ENCODE measurements at places on chromosomes 1 and 21.

DNA sequence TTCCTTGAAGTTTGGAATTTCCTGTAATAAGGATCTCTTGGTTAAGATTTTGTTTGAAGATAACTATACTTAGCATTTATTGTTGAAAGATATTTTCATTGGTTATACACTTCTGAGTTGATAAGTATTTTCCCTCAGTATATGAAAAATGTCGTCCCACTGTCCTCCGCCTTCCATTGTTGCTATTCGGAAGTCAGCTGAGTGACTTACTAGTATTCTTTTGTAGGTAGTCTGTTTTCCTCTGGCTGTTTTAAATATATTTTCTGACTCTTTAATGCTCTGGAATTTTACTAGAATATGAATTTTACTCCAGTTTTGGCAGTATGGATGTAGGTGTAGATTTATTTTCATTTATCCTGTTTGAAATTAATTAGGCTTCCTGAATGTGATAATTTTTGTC, 498.7 kb upstream of the NFIA start:
- DNase-seq = no peak

- no peak for DNase-seq
Measured at GRCh38 chr1:232704694-232705680, 75.1 kb upstream of the SIPA1L2 start.

DNA sequence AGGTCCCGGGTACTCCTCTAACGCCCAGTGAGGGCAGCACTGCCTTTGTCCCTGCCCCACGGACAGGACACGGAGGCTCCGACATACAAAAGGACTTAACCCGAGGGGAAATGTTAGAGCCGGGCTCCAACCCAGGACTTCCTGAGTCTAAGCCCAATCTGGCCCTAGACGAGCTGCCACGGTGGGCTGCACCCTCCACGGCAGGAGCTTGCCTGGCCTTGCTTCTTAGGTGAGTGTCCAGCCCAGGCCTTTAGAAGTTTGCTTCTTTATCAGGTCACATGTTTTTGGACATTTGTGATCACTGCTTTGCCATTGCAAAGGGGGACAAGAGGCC, 11.0 kb upstream of the TMEM200B start:
- DNase-seq = no peak

DNA sequence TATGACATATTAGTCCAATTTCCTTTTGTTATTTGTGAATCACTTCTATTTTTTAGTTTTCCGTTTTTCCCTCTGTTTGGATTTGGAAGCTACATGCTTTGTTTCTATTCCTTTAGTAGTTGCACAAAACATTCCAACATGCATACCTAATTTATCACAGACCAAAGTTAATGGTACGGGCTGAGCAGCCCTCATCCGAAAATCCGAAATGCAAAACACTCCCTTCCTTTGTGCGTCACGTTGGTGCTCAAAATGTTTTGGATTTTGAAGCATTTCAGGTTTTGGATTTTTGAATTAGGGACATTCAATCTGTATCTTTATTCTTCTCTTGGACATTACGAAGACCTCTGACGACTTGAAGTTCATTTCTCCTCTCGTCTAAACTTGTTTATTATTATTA, 124.8 kb downstream of the PCNX2 start:
- no peak for DNase-seq

- no peak for DNase-seq
Measured at GRCh38 chr1:9700340-9700739, 48.8 kb downstream of the PIK3CD start.

Measured in stimulated activated CD8-positive, alpha-beta memory T cell treated with anti-CD3 and anti-CD28 coated beads, Interleukin-2, amount 100 ng/mL, for 48 hours (primary cell).